Activated CD4-positive, alpha-beta T cell treated with anti-CD3 and anti-CD28 coated beads for 36 hours (primary cell): ENCODE measurements at places on chromosomes 6 and 20.

DNA sequence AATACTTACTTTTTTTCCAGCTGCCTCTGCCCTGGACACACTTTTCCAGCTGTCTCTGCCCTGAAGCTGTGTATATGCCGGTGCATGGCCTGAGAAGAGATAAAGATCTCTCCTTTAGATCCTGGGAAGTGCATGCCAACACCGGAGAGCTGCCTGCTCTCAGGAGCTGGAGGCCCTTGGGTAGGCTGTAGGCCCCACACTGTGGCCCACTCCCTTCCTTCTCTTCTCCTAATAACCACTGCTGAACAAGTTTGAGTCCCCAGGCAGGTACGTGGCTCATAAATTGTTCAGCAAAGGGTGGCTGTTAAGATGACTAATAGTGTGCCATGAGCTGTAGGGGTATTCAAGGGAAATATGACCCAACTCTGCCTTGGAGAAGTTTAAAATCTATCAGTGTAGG is 102.5 kb downstream of the CD24 start:
- DNase-seq, result no peak

- DNase-seq, result no peak
Measured at GRCh38 chr6:47599512-47599911, 98.9 kb upstream of the ADGRF4 start.

DNA sequence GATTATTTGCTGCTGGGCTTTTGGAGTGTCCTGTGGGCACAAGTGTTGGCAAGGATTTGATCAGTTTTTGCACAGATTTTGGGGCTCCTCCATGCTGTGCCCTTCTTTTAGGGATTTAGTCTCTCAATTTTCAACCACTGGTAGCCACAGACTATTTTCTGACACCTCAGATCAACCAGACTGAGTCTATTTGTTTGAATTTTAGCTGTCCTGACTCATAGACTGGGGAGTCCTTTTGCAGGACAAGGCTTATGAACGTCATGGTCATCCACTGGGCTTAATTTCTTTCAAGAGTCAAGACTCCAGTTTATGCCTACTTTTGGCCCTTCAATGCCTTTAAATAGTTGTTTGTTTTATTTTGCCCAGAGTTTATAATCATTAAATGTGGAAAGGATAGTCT is 59.3 kb downstream of the BCKDHB start:
- no peak for DNase-seq

GRCh38 chr6:48552905-48553304 is 441.9 kb upstream of the PTCHD4 start:
- DNase-seq, result no peak

DNA sequence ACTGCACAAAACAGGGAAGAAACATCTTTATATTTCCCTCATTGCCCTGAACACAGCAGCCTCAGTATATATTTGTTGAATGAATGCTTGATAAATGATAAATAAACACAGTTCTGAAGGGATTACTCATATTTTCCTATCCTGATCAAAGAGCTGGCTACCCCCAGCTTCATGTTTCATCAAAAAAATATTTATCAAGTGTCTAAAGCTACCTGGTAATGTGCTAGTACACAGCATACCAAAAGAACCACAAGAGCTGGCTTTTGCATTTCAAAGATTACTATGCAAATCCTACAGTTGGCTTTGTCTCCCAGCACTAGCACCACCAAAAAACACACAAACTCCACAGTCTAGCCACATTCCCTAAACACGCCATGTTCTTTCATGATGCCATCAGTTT is 130.0 kb downstream of the BTBD9 start:
- DNase-seq, result no peak

DNA sequence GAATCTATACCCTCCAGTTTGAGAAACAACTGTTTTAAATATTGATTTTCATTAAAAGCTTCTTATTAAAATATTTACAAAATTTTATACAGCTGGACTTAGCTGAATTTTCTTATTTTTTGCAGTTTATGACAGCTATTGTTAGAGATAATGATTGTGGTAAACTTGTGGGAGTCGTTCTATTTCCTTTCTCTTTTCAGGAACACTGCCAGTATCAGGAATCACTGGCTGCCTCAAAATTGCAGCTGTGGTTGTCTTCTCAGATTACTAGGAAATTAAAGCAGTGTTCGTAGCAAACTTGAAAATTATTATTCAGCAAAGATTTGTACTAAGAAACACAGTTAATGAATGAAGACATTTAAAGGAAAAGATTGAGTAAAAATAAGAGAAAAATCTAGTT is 311.0 kb downstream of the CENPW start:
- no peak for DNase-seq

GRCh38 chr6:20202699-20203302 is 9.5 kb downstream of the MBOAT1 start:
- no peak for DNase-seq

GRCh38 chr20:46735436-46735835 is 26.0 kb downstream of the SLC2A10 start:
- no peak for DNase-seq

GRCh38 chr20:62382306-62383198 is 4.4 kb upstream of the RPS21 start:
- DNase-seq, result peak; percentile 89

GRCh38 chr6:124719913-124720312 is 242.3 kb upstream of the RNF217 start:
- no peak for DNase-seq

DNA sequence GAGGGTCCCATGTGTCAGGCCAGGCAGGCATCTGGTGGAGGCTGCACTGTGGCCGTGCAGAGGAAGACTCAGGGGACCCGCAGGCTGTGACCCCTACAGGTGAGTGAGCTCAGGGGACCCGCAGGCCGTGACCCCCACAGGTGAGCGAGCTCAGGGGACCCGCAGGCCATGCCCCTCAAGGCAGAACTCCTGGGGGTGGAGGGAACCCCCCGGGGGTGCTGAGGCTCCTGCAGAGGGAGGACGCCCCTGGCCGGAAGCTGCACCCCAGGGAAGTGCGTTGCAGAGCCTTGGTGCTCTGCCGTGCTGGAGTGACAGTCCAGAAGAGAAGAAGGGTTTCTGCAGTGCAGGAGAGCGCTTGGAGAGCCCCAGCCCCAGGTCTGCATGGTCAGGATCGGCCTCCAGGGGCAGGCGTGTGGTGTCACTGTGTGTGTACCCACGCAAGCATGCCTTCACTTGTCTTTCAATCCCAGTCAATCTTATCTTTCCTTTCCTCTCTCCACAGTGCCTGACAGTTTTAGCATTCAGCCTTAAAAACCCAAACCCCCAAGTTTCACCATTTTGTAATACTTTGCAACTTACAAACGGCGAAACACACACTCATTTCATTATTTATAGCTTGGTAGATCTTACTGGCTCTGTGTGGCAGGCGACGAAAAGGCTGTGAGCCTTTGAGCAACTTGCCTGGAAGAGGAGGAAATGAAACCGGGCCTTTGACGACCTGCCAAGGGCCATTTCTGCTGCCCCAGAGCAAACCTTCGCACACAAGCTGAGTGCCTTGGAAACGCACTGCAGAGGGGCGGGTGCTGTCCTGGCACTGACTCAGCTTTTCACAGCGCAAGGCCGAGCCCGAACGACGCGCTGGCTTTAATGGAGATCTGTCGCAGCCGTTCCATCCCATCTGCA is 101.4 kb upstream of the AGPAT4 start:
- DNase-seq, result no peak

DNA sequence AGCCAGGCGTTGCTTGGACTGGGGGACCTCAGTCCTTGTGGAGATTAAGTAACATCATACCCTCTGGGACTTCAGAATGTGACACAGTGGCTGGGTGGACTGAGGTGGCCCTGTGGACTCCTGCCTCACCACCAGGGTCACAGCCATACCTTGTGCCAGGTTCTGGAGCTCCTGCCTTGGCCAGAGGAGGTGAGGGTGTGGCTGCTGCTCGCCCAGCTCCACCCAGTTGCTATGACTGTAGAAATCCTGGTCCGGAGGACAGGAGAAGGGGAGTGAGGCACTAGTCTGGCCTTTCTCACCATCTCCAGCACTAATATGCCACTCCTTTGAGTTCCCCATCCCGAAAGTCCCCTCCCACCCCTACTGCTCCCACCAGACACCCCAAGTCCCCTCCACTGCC is 1.9 kb downstream of the VWA7 start:
- DNase-seq, result no peak

DNA sequence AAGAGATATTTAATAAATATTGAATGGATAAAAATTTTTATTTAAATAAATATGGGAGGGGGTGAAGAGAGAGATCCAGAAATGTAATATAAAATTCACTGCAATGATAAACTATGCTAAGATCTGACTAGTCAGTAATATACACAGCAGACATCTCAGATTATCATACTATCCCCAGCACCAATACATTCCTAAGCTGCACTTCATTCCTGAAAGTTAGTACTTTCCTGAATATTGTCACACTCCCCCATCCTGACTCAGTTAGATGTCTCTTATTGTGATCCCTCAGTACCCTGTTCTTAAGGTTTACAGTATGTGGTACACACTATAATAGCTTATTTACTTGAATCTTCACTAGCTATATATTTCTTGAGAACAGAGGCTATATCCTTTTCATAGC is 88.3 kb upstream of the KCNQ5 start:
- no peak for DNase-seq

DNA sequence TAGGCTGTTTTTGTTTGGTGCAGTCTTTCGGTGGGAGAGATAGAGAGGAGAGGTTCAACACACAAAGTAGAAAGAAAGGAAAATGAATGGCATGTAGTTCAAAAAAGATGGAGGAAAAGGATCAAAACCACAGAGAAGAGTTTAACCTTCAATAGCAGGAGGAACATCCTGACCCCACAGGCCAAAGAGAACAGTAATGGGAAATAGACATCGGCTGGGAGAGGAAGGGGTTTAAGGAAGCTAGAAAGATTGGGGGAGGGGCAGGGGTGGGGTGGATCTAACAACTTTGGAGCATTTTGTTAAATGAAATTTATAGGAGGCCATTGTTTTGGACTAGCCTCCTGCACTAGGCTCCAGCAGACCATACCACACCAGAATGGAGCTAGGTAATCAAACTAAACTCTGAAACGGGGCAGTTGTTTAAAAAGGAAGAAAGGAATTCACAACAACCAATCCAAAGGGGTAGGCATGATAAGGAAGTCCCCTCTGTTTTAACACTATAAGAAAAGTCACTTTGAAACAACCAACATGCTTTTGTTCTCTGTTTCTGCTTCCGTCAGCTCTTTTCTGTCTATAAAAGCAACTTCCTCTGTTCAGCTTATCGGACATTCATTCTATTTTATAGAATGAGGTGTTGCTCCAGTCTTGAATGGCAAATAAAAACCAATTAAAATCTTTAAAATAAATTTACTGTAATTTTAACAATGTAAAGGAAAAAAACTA is 82.6 kb downstream of the EPB41L2 start:
- no peak for DNase-seq
